ENCODE measurements at places on chromosomes 5 and 9.

DNA sequence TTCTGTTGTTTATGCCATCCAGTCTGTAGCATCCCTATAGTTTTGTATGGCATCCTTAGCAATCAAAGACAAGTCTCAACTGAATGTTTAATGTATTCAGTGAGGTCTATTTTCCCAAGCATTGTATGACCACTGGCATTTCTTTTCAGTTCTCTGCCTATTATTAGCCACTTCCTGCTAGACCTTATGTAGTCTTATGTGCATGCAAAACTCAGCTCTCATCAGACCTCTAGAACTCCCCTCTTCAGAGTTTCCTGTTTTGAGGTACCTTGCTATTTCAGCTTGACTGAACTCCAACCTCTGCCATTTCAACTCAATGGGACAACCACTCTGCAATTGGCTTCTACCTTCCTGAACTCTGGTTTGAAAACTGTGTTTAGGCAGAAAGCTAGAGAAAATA is 113.2 kb downstream of the SLC25A46 start:
- DNase-seq, result no peak

DNA sequence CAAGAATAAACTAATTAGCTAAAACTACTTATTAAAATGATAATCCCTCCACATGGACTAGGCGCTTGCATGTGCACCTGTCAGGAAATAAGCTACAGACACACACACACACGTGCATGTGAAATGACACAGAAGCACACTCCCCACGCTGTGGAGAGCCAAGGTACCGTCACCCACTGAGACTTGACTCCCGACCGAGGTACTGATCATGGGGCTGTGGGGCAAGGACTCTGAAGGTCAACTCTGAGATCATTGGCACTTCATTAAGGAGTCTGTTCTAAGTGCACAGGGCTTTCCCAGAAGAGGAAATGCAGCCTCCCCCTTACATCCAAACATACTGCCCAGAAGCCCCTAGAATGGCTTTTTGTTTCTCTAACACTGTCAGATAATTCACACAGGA is 264.4 kb upstream of the WWC1 start:
- DNase-seq, result no peak

DNA sequence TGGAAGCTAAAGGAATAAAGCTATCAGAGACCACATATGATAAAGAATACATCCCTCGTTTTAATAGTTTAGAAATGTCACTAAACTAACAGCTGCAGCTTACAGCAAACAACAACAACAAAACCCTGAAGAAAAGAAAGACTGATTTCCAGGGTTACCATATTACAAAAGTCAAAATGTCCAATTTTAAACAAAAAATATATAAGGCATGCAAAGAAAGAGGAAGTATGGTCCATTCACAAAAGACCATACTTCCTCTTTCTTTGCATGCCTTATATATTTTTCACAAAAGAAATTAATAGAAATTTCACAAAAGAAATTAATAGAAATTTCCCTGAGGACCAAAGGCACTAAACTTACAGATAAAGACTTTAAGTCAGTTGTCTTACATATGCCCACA is 354.2 kb downstream of the ARL15 start:
- DNase-seq, result no peak

DNA sequence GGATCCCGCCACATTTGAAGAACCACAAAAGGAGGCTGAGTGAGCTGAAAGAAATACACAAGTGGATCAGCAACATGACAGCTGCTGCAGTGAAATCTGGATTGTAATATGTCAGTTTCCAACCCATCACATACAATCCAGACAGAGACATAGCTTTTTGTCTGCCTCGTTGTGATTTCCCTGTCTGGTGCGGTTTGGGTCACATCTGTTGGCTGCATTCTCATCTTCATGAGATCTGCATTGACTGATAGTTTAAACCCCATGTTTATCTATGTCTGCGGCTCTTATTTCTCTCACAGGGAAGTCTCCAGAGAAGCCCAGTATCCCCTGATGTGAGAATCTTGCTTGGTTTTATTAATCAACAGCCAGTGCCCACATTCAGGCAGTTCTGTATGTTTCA is 403.1 kb upstream of the ZNF608 start:
- DNase-seq, result no peak

DNA sequence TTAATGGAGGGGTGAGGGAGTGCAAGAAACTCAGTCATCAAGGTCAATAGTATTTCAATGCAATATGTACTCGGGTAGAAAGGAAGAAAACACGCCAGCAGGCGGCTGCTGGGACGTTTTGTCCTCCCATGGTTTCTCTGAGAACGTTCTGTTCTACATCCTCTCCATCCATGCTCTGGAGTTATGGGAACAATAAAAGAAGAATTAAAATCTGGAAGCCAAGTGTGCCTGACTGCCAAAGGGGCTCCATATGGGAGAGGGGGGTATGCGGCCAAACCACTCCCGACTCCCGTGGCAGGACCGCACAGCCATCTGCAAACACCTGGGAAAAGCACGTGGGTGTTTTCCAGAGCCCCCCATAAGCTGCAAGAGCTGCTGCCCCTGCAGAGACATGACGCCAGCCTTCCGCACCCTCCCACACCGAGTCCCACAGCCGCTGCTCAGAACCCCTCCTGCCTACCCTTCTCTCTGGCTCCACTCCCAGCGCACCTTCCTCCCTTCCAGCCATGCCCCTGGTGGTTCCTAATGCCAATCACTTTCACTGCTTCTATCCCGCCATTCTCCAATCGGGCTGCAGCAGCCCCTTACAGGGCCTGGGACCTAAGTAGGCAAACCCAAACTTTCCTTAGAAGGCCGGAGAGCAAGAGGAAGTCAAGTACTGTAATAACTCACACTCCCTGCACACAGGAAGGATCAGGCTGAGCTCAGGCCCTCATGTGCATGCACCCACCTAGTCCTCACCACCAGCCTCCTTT is 241.6 kb downstream of the SYK start:
- DNase-seq, result no peak

DNA sequence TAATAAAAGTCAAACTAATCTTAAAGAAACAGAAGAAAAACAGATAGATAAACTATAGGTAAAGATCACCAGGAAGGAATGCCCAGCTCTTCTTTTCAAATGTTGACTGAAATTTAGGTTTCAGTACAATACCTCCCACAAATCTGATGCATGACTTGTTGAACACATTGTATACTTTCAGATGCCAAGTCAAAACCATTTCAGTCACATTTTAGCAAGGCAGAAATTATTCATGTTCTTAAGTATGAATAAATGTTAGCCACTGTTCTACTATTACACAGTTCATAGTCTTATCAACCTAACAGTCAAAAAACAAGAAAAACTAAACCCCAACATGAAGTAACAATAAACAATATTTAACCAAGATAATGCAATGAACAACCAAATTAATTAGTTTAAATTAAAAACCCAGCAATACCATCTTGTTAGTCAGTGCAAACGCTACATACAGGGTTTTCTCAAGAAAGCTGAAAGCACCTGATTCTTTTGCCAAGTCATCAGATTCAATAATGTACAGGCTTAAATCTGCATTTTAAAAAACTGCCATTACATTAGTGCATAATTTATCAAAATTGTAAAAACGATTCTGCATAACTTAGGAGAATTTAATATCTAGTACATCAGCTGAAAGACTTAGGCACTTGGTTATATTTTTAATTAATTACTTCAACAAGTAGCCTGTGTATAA is 20.0 kb upstream of the PDCL start:
- no peak for DNase-seq

GRCh38 chr5:100755435-100755834 is 147.6 kb downstream of the ST8SIA4 start:
- no peak for DNase-seq

DNA sequence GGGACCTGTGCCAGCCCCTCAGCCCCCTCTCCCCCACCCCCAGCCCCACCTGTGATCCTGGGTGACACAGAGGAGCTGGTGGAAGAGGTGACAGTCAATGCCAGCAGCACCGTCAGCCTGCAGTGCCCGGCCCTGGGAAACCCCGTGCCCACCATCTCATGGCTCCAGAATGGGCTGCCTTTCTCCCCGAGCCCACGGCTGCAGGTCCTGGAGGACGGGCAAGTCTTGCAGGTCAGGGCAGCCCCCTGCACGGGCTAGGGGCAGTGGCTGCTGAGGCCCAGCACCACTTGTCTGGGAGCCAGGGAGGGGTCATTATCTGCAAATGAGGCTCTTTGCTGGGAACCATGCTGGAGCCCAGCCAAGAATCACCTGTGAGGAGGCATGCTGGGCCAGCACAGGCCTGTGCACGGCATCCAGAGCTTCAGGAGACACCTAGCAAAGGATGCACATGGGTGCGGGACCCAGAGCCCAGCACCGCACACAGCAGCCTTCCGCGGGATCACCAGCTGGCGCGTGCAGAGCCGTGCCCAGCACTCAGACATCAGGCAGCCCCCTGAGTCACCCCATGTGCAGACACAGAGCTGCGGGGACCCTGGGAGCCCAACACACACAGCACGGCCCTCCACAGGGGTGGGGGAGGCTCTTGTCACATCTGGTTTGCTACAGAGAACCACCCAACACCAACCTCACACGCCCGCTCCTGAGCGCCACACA is 62.0 kb upstream of the ASS1 start:
- no peak for DNase-seq

DNA sequence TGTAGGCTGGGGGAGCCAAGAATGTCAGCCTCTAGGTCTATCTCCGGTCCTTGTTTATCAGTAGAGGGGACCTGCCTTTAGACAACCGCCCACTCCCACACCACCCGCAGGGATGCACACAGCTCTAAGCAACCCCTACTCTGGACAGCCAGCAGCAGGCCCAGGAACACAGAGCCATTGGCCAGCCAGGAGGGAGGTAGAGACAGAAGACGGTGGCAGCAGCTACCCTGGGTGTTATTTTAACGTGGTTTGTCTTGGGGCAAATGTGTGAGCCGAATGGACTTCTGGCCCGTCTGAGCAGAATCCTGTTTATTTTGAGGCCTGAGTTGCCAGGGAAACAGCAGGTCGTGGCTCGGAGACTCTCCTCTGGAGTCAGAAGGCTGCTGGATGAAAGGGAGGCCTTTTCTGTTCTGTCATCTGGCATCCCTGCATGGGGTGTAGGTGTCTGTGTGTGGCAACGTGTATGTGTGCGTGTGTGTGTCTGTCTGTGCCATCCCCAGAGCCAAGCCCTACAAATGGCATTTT is 382 bp upstream of the FGF1 start:
- DNase-seq, result no peak

- no peak for DNase-seq
Measured at GRCh38 chr9:91963711-91964240, 13.7 kb upstream of the ROR2 start.

DNA sequence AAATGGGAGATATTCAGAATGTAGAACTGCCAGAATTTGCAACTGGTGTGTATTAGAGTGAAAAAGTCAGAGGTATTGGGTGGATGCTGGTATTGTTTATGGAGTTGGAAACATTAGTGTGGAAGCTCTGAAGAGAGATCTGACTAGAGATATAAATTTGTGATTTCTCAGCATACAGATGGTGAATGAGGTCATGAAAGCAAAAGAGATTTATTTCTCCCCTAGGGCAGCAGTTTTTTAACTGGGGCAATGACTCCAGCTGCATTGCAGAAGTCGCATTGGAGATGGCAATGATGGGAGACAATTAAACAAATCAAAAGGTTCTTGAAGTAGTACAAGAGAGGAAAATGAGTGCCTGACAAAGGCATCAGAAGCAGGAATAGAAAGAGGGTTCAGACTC is 64.9 kb downstream of the CETN3 start:
- DNase-seq, result no peak

- no peak for DNase-seq
Measured at GRCh38 chr5:16797951-16798350, 138.1 kb downstream of the MYO10 start.

- no peak for DNase-seq
Measured at GRCh38 chr9:113934829-113935676, 58.9 kb downstream of the ZNF618 start.

- DNase-seq, result no peak
Measured at GRCh38 chr5:94240596-94240992, 377.8 kb downstream of the KIAA0825 start.

- no peak for DNase-seq
Measured at GRCh38 chr5:156401804-156402203, 74.8 kb downstream of the SGCD start.

DNA sequence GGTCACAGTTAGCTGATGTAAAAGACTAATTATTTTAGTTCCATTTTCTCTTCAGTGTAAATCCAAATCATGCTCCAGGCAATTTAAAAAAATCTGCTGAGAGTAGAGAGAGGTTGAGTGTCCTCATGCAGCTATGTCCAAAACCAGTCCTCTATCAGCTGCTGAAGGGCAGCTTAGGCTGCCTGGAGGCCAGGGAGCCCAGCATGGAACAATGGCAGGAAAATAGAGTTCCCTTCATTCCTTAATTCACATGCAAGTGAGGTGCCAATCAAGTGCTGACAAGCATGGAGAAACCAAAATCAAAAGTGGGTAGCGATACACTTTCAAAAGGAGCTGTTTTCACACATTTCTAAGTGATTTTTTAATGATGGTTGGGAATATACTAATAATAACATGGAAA is 78.3 kb upstream of the POU5F2 start:
- no peak for DNase-seq

DNA sequence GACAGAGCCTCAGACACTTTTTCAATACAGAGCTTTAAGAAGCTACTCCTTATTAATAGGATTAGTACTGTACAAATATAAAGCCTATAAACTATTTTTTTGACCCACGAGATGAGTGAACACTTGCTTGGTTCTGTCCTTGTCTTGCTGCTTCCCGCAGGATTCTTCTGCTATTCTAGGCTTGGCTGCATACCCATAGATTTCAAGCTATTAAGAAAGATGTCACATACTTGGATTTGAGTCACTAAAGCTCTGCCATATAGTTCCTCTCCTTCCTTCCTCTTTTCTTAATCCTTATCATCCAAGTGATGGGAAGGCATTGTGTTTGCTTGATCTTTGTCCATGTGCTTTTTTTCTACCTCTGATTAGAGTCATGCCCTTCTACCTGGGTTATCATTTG is 361.2 kb upstream of the TRPC7 start:
- DNase-seq, result no peak

DNA sequence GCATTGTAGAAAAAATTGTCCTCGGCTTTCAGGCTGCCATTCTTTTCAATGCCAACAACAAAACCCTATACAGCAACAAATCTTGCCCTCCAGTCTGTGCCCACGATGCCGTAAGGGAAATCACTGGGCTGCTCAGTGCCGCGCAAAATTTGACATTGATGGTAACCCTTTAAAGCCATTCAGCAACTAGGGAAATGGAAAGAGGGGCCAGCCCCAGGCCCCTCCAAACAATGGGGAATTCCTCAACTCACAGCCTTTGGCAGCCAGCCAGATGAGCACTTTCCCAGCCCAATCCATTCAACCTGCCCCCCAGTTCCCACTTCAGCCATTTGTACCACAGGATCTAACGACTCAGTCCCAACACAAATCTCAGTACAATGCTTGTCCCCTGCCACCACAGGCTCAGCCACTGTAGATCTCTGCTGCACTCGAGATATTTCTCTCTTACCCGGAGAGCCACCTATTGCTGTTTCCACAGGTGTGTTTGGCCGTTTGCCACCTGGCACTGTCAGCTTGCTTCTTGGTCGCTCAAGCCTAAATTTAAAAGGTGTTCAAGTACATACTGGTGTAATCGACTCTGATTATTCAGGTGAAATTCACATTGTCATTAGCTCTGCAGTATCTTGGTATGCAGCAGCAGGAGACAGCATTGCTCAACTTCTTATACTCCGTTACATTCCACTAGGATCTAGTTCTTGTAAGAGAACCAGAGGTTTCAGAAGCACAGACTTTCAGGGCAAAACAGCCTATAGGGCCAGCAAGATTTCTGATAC is 103.3 kb downstream of the SYK start:
- no peak for DNase-seq

- DNase-seq, result no peak
Measured at GRCh38 chr5:58002323-58002722, 457.6 kb downstream of the PLK2 start.

GRCh38 chr5:56388229-56388985 is 155.3 kb upstream of the ANKRD55 start:
- no peak for DNase-seq

Measured in activated naive CD4-positive, alpha-beta T cell treated with anti-CD3 and anti-CD28 coated beads, Interleukin-2, amount 50 U/mL, for 16 hours (primary cell).